ENCODE measurements at places on chromosomes 5 and 9.
A peak's percentile ranks its signal among the peaks of the same experiment; 100 is the strongest.

DNA sequence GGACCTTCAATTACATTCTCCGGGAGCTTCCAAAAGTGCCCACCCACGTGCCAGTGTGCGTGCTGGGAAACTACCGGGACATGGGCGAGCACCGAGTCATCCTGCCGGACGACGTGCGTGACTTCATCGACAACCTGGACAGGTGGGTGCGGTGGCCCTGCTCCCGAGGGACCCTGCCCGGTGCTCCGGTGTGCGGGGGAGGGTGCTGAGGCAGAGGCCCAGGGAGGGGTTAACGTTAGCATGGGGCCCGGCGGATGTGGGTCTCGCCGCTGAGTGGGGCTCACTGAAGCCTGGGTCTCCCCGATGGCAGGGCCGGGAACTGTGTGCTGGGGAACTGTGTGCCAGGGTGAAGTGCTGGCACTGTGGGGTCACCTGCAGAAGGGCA is 10.6 kb upstream of the AJM1 start:
- DNase-seq = no peak

DNA sequence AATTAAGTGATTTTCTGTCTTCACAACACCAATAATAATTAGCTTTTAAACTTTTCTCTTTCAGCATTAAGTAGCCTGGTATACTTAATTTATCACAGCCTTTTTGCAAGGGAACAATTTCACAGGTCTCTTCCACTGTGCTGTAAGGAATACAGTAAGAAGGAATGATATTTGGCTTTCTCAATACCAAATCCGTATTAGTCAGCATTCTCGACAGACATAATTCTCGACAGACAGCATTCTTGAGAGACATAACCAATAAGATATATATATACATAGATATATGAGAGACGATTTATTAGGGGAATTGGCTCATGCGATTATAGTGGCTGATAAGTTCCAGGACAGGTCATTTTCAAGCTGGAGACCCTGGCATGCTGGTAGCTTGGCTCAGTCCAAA is 18.0 kb downstream of the PRKAA1 start:
- DNase-seq = no peak

DNA sequence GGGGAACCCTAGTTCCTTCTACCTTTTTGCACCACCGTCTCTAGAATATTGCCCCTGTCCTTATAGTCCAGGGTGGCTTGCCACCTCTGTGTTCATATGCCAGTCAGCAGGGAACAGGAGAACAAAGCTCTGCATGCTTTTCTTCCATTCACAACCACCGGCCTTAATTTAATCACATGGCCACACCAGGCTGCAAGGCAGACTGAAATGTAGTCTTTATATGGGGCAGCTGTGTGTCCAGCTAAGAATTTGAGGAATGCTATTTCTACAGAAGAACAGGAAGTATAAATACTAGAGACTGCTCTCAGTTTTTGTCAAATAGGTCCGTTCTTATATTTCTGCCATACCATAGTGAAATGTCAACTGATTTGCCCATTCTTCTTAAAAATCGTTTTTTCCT is 5.8 kb downstream of the C5orf22 start:
- DNase-seq = peak; percentile 2

- no peak for DNase-seq
Measured at GRCh38 chr5:93892481-93892880, 151.1 kb upstream of the POU5F2 start.

- no peak for DNase-seq
Measured at GRCh38 chr5:147397616-147398015, 112.3 kb downstream of the DPYSL3 start.

- no peak for DNase-seq
Measured at GRCh38 chr9:5938449-5938848, 47.8 kb downstream of the MLANA start.

DNA sequence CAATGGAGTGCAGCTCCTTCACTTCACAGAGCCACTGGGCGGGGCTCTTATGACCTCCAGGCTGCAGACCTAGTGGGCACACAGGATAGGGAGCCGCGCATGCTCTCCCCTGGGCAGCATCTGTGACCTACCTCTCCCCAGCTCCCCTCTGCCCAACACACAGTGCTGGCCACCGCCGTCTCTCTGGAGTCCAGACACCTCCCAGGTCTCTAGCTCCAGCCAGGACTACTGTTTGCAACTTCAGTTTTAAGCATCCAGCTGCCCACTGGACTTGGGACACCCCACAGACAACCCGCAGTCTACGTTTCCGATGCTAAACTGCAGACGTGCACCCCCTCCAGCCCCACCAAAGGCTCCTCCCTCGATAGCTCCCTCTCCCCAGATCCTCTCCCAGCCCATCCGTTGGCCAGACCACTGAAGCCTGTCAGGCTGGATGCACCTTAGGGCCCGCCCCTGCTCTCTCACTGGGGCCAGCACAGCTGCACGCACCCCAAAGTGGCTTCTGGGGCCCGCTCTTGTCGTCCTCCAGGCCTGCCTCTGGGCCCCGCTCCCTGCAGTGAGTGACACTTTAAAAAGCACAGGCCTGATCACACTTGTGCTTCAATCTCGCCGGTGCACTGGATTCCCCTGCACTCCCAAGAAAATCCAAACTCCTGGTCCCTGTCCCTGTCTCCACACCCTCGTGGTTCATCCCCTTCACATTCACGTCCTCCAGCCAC is 11.3 kb downstream of the FLT4 start:
- no peak for DNase-seq

- DNase-seq = no peak
Measured at GRCh38 chr5:172010278-172010677, 3.8 kb upstream of the FBXW11 start.

GRCh38 chr5:122701640-122702523 is 73.0 kb upstream of the SNX2 start:
- no peak for DNase-seq

GRCh38 chr9:29039258-29039657 is 1466.0 kb upstream of the C9orf72 start:
- DNase-seq = no peak

DNA sequence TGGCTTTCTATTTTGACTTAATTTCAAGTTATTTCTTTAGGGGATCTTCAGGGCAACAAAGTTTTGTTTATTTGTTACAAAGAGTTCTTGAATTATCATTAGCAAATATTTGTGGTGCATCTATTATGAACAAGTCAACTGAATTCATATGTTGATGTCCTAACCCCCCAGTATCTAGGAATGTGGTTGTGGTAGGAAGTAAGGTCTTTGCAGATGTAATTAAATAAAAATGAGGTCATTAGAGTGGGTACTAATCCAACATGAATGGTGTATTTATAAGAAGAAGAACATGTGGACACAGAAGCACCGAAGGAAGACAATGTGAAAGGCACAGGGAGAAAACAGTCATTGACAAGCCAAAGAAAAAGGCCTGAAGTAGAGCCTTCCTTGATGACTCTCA is 474.0 kb upstream of the DAB2 start:
- no peak for DNase-seq

DNA sequence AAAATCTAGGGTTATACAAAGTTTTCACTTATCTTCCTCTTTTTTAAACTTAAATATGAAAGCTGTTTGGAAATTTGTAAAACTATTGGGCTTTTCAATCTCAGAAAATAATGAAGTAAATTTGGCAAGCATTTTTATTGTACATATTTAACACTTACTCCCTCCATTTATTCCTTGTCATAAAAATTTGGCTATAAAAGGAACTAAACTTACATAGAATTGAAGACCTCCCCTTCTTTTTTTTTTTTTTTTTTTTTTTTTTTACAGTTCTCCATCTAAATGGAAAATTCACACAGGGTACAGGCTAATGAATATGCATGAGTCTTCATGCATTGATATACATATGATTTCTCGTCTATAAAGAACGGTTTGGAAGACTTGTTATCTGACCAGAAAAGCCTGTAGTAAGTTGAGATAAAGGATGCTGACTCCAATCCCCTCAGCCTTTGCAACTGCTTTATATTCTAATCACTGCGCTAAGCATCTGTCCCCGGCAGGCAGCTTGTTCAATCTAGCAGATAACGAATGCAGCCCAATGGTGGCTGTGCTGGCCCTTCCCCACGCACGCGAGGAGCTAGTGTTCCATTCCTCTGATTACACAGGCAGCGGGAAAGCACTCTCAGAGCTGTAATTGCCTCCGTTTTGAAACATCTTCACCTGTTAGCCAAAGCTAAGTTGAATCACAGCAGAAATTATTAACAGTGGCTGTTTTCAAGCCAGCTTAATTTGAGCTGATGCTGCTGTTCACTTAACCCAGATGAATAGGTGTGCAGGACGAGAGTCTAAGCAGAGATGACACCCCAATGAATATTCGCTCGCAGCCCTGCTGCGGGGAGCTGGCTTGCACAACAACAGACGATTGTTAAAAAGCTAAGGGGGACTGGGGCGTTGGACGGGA is 453.8 kb upstream of the ZNF608 start:
- no peak for DNase-seq

GRCh38 chr9:89185980-89186379 is 7.4 kb upstream of the SHC3 start:
- DNase-seq = no peak

- DNase-seq = no peak
Measured at GRCh38 chr5:57937501-57938173, 455.0 kb upstream of the ACTBL2 start.

- DNase-seq = no peak
Measured at GRCh38 chr9:97936998-97937397, 974 bp downstream of the HEMGN start.

DNA sequence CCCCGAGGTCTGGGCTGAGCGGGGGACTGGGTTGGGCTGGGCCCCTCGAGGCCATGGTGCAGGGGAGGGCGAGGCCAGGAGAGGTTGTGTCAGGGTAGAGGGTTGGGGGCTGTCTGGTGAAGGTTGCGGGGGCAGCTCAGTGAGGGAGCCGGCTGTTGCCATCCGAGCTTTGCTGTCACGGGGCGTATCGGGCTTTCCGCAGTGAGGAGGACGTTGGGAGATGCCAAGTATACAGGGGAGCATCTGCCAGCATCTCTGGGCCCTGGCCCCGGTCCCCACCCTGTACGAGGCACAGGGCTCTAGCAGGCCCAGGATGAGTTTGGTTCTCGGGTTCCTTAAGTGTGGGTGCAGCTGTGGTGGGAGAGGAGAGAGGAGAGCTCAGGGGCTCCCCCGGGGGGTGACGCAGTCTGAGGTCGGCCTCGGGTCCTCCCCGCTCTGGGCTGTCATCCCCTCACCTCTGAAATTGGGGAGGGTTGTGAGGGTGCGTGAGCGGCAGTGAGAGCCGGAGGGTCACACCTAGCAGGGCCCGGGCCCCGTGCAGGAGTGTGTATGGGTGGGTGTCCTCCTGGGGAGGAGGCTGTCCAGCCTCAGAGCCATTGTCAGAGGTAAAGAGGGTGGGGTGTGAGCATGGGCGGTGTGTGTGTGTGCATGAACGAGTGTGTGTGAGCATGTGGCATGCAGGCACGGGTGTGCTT is 87.3 kb downstream of the COL5A1 start:
- DNase-seq = no peak

DNA sequence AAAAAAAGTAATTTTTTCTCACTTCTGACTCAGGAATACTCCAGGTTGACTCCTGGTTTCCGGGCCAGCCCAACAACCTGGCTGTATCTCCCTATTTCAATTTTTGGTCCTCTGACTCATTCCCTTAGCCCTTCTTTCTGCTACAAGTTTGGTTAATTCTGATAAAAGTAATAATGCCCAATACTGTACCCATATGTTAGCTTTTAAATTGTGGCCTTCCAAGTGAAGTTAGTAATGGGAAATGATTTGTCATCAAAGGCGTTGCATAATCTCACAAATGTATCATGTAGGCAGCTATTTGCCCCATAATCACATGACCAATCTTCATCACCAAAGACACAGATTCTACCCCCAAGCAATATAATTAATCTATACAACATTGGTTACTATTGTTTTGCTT is 31.1 kb upstream of the BNC2 start:
- DNase-seq = no peak

DNA sequence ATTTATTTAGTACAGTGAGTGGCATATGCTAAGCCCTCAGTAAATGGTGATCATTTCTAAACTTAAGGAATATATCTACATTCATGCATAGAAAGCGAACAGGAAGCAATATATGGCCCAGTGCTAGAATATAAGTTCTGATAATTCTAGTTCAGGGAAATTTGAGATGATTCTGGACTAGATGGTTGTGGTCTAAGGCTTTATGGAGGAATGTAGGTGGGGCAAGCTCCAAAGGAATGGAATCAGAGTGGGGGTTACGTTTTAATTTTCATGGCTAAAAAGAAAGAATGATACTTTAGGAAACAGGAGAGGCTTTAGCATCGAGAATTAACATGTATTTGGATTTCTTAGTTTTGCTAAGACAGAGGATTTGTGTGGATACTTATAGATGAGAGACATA is 56.1 kb downstream of the MTREX start:
- DNase-seq = no peak

DNA sequence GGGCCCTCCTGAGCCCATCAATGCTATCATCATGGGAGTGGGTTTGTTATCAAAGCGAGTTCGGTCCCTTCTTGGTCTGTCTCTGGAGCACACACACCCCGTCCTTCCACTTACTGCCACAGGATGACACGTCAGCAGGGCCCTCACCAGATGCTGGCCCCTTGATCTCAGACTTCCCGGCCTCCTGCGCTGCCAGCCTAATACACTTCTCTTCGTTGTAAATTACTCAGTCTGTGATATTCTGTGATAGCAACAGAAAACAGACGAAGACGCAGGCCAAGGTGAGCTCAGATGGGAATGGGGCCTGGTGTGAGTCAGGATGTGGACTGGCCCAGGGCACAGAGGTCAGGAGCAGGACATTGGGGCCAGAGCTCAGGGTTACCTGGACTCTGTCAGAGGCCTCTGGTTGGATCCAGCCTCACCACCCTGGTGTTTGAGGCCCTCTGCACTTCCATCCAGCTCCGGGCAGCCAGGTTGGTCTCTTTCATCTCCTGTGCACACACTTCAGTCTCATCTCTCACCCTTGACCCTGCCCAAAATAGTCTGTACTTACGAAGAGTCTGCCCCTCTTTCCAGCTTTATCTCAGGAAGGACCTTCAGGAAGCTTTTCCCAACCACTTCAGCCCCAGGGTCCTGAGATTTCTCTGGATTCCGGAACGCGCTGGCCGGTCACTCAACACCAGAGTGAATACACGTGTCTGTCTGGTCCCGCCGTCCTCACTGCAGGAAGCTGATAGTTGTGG is 26.0 kb upstream of the CNOT6 start:
- no peak for DNase-seq

DNA sequence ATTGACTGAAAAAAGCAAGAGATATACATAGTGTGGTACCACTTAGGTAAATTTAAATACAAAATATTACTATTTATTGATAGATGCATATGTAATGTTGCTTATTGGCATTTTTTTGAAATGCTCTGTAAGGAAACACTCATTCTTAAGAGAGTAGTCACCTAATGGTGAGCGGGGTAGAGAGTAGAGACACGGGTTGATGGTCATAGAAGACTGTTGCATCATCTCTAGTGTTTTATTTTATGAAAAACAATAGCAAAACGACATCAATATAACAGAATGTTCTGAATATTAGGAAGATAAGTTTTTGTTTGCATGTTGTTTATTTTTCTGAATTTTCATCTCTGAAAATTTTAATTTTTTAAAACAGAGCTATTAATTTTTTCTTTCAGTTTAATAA is 4.0 kb downstream of the SRP19 start:
- no peak for DNase-seq

- no peak for DNase-seq
Measured at GRCh38 chr5:171340491-171340890, 31.4 kb downstream of the TLX3 start.

GRCh38 chr9:15915711-15916110 is 362.9 kb downstream of the CCDC171 start:
- no peak for DNase-seq

GRCh38 chr9:20611691-20612287 is 10.5 kb downstream of the MLLT3 start:
- DNase-seq = no peak

GRCh38 chr5:28269978-28270377 is 1231.6 kb upstream of the CDH9 start:
- no peak for DNase-seq
